ENCODE measurements at places on chromosomes 12 and 14.

GRCh38 chr14:104223101-104224041 lies 85.0 kb downstream of the KIF26A start:
- no peak for DNase-seq

GRCh38 chr14:96194657-96195431 lies 9.8 kb upstream of the BDKRB2 start:
- no peak for DNase-seq

GRCh38 chr12:75921622-75922289 lies 109.8 kb downstream of the PHLDA1 start:
- no peak for DNase-seq

DNA sequence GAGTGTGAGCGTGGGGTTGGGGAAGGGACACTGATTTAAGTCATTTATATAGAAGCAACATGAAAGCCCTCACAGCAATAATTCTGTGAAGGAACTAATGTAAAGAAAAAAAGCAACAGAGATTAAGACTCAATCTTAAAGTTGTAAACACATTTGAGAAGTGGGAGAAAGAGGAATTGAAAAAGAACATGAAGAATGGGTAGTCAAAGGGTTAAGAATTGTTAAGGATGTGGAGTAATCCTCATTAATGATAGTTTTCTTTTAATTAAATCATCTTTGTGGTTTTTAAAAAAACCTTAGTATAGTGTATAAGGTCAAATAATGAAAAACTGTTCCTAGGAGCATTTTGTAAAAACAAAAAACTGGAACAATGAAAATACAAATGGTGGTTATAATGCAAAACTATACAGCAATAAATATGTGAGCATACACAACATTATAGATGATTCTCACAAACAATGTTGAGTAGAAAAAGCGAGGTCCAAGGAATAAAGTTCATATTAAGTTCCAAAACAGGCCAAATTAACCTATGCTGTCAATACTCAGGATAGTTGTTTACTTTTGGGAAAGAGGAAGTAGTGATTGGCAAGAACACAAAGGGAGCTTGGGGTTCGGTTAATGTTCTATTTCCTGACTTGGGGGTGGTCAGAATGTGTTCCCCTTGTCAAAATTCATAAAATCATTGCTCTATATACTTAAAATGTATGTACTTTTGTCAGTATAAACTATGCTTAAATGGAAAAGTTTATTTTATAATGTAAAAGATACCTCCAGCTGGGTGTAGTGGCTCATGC lies 120.4 kb upstream of the ATF7IP start:
- no peak for DNase-seq

GRCh38 chr12:57837864-57838562 lies 8.5 kb downstream of the CTDSP2 start:
- DNase-seq = no peak

DNA sequence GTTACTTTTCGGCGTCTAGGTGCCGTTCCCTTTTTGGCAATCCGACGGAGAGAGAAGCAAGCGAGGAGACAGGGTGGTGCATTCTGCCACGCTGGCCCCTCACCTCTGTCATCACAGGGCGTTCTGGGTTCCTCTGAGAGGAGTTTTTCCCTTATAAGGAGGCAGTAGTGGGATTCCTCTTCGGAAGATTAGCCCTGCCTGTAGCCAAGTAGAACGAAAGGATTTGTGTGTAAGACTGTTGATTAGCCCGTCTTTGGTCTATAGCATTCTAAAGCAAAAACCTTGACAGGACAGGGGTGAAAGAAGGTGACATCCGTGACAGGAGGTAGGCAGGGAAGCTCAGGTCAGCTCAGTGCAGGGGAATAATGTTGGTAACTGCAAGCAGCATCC lies 9.1 kb upstream of the NEMF start:
- DNase-seq = no peak

DNA sequence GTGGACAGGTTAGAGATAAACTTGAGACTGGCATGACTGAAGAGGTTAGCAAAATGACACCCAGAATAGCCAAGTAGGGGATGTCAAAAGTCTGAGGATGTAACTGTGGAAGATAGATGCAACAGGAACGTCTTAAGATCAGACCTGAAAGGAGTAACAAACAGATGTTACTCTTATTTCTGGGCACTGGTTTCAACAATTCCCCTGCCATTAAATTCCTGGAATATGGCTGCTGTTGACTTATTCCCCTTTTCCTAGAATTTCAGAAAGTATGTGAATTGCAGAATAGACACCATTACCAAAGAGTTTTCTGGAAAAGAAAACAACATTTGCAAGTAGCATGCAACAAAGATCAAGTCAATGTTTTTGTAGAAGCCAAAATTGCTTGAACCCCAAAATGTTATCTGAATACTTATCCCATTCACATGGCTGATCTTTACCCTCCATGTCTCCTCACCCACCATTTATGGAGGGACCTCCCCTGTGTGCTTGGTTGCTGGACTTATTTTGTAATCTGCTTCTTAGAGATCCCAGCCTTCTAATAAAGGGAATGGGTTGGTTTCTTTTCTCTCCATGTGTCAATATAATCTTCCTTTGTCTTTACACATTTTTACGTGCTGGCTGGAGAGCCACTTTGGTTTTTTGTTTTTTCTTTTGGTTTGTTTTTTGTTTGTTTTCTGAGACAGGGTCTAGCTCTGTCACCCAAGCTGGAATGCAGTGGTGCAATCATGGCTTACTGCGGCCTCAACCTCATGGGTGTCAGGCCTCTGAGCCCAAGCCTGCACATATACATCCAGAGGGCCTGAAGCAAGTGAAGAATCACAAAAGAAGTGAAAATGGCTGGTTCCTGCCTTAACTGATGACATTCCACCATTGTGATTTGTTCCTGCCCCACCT lies 57.0 kb downstream of the BBS10 start:
- DNase-seq = no peak

DNA sequence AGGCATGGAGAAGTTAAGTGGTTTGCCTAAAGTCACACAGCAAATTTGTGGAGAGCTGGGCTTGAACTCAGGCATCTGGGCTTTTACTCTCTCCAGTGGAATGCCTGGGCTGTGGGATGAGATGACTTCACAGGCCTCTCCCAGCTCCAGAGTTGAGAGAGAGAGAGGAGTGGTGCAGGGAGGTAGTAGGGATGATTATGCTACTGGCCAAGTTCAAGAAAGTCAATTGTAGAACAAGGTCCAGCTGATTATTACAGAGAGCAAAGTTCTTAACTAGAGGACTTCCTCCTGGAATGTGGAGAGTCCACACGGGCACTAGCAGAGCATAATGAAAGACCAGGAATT lies 769 bp upstream of the EMP1 start:
- no peak for DNase-seq

GRCh38 chr14:104362761-104363605 lies 216.6 kb upstream of the C14orf180 start:
- no peak for DNase-seq

- DNase-seq = no peak
Observed at GRCh38 chr14:67420102-67420739, 8.3 kb upstream of the PLEK2 start.

GRCh38 chr12:27615331-27615891 lies 80.8 kb upstream of the REP15 start:
- no peak for DNase-seq

- DNase-seq = no peak
Observed at GRCh38 chr12:64670919-64671639, 60.8 kb downstream of the RASSF3 start.

GRCh38 chr14:35247777-35248475 lies 44.3 kb upstream of the PSMA6 start:
- DNase-seq = no peak

DNA sequence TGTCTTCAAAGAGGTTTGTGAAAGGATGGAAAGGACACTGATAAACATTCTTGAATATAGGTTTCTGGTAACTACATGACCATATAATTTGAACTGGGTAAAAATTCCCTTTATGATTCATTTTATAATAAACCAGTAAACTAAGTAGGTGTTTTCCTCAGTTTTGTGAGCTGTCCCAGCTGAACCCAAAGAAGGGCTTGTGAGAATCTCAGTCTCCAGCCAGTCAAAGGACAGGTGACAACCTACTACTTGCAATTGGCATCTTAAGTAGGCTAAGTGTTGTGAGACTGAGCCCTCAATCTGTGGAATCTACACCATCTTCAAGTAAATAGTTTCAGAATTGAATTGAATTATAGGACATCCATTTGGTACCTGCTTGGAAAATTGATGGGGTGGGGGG lies 75.2 kb downstream of the MYF5 start:
- DNase-seq = no peak

DNA sequence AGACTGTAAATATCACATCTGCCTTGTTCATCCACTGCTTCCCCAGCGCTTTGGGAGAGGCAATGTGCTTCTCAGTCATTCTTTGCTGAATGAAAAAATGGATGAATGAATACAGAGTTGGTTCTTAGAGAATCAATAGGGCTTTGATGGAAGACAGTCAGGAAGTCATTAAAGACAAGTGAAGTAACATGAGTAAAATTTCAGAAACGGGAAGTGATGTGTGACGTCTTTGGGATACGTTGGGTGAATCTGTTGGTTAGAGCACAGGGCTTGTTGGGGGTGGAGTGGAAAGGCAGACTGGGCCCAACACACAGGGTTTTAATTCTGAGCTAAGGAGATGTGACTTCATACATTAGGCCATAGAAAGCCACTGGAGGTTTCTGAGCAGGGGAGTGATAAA lies 39.0 kb upstream of the NRXN3 start:
- DNase-seq = no peak

DNA sequence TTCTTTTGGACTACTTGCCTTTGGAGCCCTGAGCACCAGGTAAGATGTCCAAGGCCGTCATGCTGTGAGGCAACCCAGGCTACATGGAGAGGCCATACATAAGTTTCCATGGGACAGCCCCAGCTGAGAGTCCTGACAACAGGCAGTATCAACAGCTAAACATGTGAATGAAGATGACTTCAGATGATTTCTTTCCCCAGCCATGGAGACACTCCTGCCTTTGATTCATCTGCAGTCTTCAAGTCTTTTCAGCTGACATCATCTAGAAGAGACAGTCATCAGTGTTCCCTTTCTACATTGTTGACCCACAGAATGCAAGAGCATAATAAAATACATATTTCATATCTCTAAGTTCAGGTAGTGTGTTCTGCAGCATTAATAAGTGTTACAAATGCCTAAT lies 398.7 kb downstream of the BTG1 start:
- no peak for DNase-seq

- no peak for DNase-seq
Observed at GRCh38 chr12:31315044-31315715, 10.8 kb downstream of the SINHCAF start.

All from stimulated activated CD4-positive, alpha-beta T cell treated with anti-CD3 and anti-CD28 coated beads, TNF-alpha, amount 100 ng/mL, for 48 hours (primary cell).